ENCODE measurements at places on chromosomes 12 and 14. TPM values are rescaled to one million over a fixed set of nuclear protein-coding genes. Genes with fewer than 3 reads are reported as not detected.

The MYL2 gene
- total RNA-seq = not detected

The MSI1 gene
- total RNA-seq = 0.37 TPM

The CCDC198 gene
- not detected for total RNA-seq

- DNase-seq = no peak
Observed at GRCh38 chr14:52895000-52895399, 55.9 kb downstream of the FERMT2 start.

Measured in omental fat pad (tissue), 4 donors.